Subcutaneous preadipocyte (primary cell): ENCODE measurements at places on chromosomes 16 and 17. TPM values are rescaled to one million over a fixed set of nuclear protein-coding genes. Genes with fewer than 3 reads are reported as not detected.

The C1QTNF8 gene
- total RNA-seq, result not detected in 2 replicates

The DOK4 gene
- total RNA-seq, result 15.8 and 21.5 TPM in 2 replicates

The DHRS11 gene
- total RNA-seq, result 5.1 and 9.6 TPM in 2 replicates

The KRTAP4-5 gene
- not detected in 2 replicates for total RNA-seq

The NFE2L1 gene
- 59.2 and 71.4 TPM in 2 replicates for total RNA-seq

The XAF1 gene
- 4.3 and 12.1 TPM in 2 replicates for total RNA-seq
